ENCODE measurements at places on chromosomes 5 and 9.

- DNase-seq, result no peak
Observed at GRCh38 chr5:107395632-107396350, 274.9 kb downstream of the EFNA5 start.

GRCh38 chr9:93677048-93677571 lies 100.7 kb downstream of the PHF2 start:
- no peak for DNase-seq

DNA sequence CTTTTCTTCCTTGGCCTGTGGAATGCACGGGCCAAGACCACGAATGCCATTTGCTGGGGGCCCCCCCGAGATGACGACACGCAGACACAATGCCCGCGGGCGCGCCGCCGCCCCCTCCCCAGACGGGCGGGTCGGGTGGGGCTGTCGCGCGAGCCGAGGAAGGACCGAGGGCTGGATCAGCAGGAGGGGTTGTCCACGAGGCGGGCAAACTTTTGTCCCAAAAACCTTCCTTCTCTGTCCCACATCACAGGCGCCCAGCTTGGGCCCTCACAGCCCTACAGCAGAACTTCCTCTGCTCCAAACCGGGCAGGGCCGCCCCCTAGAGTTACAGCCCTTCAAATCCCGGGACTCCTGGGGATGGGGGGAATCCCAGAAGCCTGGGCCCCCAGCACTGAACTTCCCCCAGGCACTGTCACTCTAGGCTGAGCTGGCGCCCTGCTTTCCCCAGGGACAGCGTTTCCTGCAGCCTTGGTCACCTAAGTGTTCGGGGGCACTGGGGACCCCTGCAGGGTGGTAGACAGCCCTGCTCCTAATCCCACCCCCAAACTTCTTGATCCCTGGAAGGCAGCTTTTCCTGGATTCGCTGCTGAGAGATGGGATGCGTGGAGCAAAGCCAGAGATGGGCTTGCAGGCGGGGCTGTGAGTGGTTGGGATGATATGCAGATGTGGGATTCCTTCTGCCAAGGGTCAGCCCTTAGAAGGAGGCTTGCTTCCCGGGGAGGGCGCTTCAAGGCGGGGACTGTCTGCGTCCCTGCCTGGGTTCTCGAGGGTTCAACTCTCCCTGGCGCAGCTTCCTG lies 980 bp downstream of the COL5A1 start:
- peak; percentile 59 for DNase-seq

GRCh38 chr5:174229514-174230370 lies 184.2 kb downstream of the NSG2 start:
- peak; percentile 64 for DNase-seq

- DNase-seq, result peak; percentile 79
Observed at GRCh38 chr5:61409568-61409967, 77.5 kb downstream of the ZSWIM6 start.

DNA sequence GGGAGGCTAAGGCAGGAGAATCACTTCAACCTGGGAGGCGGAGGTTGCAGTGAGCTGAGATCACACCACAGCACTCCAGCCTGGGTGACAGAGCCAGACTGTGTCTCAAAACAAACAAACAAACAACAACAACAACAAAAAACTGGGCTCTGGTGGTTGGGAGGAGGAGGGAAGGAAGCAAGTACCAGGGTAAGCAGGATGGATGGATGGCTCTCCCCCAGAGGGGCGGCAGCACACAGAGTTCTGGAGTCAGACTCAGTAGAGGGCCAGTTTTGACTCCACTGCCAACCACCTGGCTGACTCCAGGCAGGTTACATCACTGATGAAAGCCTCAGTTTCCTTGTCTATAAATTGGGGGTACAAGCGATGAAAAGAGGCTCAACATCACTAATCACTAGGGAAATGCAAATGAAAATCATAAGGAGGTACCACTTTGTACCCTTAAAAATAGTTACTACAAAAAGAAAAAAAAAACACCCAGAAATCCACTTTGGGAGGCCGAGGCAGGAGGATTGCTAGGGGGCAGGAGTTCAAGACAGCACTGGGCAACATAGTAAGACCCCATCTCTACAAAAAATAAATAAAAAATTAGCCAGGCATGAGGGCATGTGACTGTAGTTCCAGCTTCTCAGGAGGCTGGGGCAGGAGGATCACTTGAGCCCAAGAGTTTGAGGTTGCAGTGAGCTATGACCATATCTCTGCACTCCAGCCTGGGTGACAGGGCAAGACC lies 3.2 kb downstream of the SLC22A4 start:
- DNase-seq, result no peak

- no peak for DNase-seq
Observed at GRCh38 chr9:114936581-114936980, 6.2 kb upstream of the TNFSF8 start.

DNA sequence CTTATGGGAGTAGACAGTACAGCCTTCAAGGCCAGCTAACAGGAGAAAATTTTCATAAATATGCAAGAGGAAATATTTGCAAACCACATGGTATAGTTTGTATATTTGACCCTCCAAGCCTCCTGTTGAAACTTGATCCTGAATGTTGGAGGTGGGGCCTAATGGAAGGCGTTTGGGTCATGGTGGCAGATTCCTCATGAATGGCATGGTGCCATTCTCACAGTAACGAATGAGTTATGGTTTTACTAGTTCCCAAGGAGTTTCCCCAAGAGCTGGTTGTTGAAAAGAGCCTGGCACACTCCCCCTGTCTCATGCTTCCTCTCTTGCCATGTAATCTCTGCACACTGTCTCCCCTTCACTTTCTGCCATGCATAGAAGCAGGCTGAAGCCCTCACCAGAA lies 3.3 kb upstream of the PAIP1 start:
- peak; percentile 44 for DNase-seq

- DNase-seq, result no peak
Observed at GRCh38 chr9:120693700-120694008, 20.6 kb downstream of the MEGF9 start.

GRCh38 chr9:82670000-82670399 lies 392.9 kb downstream of the RASEF start:
- DNase-seq, result no peak

DNA sequence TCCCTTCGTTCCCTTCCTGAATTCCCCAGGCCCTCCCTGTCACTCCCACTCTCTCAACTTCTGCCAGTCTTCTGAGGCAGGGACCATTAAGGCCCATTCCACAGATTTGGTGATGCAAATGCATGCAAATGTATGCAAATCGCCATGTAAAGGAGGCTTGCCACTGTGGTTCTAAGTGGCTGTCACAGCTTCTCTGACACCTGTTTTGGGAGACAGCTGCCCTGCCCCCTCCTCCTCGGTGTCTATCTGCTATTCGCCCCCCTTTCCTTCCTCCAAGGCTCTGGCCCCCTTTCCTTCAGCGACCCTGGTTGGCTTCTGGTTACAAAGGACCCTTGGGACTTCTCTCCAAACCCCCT lies 10.5 kb upstream of the ARAP3 start:
- DNase-seq, result no peak

GRCh38 chr9:133460405-133461175 lies 812 bp downstream of the CACFD1 start:
- no peak for DNase-seq

DNA sequence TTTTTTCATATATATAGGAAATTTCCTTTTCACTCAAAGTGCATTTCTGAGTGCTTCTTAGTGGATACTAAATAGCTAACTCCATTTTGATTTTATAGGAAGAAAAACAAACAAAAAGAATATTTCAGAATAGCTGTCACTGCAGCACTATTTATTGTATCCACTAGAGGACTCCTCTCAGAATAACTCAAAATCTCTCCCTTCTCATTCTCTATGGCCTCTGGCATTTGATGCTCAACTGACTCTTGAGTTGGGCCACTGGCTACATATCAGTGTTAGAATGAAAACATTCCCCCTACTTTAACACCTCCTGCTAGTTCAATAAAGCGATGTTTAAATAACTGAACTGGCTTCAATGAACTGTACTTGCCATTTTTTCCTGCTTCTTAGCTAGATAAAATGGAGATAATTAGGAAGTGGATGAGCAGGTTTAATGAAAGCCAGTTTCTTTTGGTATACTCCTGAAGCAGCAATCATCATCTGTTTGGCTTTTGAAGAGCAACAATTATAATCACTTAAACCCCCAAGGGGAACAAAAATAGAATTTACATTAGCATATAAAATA lies 16.6 kb upstream of the ELAVL2 start:
- DNase-seq, result no peak

All from stromal cell of bone marrow (primary cell).